ENCODE measurements at places on chromosomes 16 and 17.

- no peak for DNase-seq
These were observed 10.5 kb downstream of the CCR7 start for GRCh38 chr17:40554646-40555295.

DNA sequence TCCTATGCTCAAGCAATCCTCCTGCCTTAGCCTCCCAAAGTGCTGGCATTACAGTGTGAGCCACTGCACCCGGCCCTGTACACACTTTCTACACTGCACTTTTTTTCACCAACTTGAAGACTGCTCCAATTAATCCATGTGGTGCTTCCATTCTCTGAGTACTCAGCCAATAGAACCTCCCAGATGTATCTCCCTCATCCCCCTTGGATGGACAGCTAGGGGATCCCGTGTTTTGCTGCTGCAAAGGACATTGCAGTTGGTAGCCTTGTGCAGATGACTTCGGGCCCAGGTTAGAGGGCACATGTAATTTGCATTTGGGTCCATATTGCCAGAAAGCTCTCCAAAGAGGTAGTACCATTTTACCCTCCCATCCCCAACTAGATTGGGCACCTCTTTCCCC is 59.9 kb downstream of the SREBF1 start:
- no peak for DNase-seq

DNA sequence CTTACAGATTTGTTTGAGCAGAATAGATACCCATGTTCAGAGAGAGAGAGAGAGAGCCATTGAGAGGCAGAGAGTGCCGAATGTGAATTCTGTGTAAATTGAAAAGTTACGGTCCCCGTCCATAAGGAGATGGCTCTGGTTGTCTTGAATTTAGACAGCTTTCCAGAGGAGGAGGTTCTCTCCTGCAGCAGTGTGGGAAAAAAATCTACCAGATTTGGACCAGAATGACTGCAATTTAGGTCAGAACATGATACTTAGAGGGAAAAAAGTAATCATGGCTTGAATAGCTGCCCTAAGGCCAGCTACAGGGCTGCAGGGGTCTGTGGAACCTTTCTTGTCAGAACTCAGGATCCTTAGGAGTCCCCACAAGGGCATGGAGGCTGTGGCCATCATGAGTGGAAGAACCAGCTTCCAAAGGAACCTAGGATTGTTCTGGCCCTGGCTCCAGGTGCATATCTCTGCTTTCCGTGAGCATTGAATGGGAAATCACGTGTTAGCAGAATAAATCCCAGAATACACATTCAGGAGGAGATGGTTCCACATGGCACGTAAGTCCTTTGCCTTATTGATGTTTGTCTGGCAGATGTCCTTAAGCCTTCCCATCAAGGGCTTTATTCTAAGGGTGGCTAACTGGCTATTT is 13.0 kb downstream of the PITPNC1 start:
- DNase-seq = no peak

DNA sequence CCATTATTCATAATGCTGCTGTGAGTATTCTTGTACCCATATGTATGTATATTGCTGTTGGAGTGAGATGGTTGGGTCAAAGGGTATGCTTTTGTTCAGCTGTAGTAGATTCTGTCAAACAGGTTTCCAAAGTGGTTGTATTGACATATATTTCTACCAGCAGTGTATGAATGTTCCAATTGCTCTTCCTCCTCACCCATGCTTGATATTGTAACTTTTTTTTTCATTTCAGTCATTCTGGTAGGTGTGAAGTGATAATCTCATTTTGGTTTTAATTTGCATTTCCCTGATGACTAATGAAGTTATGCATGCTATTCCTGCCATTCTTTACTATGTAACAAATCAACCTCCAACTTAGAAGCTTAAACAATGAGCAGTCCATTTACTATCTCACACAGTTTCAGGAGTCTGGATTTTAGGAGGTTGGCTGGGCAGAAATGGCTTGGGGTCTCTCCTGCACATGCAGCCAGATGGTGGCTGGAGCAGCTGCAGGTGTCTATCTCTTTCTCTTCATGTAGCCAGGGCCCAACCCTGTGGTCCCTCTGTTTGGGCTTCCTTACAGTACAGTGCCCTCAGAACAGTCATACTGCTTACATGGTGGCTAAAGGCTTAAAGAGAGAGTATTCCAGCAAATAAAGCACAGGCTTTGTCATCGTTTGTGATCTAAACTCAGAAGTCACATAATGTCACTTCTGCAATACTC is 21.2 kb downstream of the ERAL1 start:
- peak; percentile 34 for DNase-seq

- peak; percentile 75 for DNase-seq
These were observed 8.4 kb upstream of the SLC47A2 start for GRCh38 chr17:19724501-19725420.

GRCh38 chr17:7393613-7394451 is 493 bp downstream of the PLSCR3 start:
- DNase-seq = peak; percentile 53

DNA sequence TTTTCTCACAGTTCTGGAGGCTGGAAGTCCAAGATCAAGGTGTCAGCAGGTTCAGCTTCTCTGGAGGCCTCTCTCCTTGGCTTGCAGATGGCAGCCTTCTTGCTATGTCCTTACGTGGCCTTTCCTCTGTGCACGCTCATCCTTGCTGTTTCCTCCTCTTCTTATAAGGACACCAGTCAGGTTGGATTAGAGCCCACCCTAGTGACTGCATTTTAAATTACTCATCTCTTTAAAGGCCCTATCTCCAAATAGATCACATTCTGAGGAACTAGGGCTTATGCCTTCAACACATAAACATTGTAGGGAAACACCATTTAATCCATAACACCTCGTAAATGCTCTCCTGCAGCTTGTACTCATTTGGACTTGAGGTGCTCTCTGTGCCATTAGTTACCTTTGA is 36.3 kb downstream of the DHRS7C start:
- DNase-seq = no peak

DNA sequence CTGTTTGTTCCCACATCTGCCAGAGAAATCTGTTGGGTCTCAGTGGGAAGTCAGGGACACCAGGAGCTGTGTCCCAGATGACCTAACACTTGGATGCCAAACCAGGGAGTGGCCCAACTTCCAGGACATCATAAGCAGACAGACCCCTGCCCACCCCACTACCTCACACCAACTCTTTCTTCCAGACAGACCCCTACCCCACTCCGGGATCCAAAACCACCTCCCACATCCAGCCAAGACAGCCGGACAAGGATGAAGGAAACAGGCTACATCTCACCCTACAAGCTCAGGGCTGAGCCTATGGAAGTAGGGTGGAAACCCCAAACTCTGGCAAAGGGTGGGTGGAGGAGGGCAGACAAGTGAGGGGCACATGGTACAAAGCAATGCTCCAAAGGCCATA is 3.6 kb downstream of the HDAC5 start:
- no peak for DNase-seq

- DNase-seq = no peak
These were observed 46.0 kb downstream of the YPEL2 start for GRCh38 chr17:59377410-59377809.

- DNase-seq = peak; percentile 68
These were observed 31.2 kb downstream of the TMEM238L start for GRCh38 chr17:10772425-10773380.

DNA sequence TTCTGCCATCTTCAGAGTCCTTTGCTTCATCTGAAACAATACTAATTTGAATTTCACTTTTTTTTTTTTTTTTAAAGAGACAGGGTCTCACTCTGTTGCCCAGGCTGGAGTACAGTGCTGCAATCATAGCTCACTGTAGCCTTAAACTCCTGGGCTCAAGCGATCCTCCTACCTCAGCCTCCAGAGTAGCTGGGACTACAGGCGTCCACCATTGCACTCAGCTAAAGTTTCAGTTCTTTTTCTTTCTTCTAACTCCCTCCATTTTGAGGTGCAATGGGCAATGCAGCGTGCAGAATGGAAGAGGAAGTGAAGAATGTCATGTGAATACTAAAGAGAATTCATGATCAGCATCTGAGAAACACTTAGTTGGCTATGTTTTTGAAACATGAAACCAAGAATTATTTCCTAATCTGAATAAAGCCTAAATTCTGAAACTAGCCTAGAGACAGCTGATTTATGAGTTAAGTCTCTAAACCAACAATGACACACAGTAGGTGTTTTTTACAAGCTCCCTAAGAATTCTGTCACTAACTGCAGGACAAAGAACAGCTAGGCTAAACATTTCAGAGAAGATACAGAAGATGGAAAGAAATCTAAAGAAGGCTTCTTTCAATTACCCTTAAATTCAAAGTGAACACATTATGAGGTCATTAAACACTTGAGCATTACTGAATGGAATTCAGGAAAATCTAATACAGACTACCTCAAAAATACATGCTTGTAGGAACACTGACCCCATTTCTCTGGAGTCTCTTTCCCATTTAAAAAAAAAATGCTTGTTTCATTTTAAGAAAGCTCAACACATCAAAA is 21.0 kb downstream of the SNN start:
- DNase-seq = no peak

DNA sequence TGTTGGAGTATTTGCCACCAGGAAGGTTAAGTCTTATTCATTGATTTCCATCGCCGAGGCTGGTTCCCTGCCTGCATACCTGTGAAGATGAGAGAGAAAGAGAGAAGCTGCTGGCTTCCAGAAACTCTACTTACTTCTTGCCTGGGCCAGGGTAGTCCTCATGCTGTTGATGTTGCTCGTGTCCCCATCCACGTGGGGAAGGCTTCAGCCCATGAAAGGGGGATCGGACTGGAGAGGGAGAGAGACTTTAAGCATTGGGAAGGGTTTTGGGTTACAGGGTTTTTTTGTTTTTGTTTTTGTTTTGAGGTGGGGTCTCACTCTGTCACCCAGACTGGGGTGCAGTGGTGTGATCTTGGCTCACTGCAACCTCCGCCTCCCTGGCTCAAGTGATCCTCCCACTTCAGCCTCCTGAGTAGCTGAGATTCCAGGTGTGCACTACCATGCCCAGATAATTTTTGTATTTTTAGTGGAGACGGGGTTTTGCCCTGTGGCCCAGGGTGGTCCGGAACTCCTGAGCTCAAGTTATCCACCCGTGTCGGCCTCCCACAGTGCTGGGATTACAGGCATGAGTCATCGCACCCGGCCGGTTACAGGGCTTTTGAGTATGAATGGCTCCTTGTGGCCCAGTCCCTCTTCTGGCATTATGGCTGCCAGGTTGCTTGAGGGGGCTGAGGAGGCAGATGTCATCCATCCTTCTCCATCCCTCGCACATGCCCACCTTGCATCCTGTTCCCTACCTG is 26.6 kb downstream of the ITGB3 start:
- DNase-seq = no peak

DNA sequence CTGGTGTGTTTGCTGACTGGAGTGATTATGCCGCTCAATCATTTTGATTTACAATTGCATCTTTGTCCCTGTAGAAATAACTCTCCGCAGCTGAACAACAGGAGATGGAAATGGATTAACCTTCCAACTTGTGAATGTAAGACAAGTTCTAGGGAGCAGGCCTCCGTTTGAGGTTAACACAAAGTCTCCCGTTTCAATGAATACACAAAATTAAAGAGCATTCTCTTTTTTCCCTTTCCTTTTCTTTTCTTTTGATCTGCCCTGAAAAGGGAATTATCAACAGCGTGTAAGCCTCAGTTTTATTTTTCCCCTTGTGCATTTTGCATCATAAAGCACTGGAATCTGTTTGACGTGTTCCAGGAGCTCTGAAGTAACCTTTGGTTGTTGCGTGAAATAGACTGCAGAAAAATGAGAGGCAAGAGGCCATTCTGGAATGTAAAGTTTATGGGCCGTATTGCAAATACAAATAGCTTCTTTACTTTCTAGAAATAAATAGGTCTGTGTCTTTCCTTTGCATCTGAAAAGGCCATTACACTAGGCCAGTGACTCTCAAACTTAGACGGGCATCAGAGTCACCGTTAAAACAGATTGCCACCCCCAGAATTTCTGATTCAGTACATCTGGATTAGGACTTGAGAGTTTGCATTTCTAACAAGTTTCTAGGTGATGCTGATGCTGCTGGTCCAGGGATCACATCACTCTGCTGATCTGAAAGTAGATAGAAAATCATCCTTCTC is 164.7 kb downstream of the ZNF18 start:
- no peak for DNase-seq

DNA sequence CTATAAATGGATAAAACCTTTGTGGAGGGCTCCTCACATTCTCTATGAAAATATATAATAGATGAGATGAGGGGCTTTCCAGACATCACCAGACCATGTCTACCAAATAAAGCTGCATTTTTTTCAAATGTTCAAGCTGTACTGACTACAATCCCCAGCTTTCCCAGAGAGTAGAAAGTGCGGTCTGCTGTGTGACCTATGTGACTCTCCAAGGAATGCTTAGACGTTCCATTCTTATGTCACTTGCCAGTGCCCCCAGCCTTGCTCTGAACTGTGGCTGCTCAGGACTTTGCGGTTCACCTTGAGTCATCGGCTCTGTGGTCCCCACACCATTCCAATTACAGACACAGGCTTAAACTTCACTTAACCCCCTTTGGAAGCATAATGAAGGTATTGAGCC is 47.8 kb upstream of the SCNN1B start:
- DNase-seq = no peak

GRCh38 chr16:17628983-17629382 is 158.2 kb upstream of the XYLT1 start:
- DNase-seq = no peak

DNA sequence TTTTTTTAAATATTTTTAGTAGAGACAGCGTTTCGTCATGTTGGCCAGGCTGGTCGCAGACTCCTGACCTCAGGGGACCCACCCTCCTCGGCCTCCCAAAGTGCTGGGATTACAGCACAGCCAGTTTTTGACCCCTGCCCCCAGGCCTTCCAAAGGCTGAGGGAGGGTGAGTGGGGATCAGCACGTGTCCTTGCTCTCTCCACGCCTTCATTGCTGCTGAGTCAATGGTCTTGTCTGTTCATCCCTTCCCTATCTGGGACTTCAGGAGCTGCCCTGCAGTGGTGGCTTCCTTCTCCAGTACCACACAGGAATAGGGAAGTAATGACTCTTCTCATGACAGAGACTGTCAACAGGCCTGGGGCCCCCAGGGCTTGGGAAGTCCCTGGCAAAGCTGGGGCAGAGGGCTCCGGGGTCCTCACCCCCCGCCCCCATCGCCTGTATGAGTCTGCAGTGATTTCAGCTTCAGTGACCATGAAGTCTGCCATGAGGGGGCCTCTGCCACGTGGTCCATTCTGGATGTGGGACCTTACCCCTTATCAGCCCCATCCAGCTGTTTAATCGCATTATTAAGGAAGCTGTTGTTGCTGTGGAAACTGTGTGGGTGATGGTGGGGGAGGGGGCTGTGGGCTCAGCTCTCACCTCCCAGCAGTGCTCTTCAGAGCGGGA is 6.1 kb downstream of the ABCC3 start:
- DNase-seq = no peak

- no peak for DNase-seq
These were observed 120.5 kb downstream of the ZFHX3 start for GRCh38 chr16:72927199-72928089.

- DNase-seq = no peak
These were observed 43.2 kb downstream of the TMEM11 start for GRCh38 chr17:21170809-21171208.
